ENCODE measurements at places on chromosomes 5 and 9.

DNA sequence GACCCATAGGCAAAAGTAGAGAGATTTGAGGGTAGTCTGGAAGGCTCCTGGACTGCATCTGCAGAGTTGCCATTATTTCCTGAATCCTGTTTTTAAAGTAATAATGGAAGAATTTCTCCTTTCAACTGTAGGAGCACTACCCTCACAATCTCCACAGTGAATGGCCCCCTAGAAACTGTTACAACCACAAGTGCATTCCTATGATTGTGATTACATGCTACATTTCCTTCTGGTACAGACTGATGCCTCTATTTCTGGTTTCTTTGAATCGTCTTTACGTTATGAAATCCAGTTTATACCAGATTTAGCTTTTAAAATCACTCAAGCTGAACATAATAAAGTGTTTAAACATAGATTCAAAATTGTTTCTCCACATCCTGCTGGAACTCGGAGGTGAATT lies 49.4 kb downstream of the FRMPD1 start:
- DNase-seq, result no peak

GRCh38 chr5:50666261-50667022 lies at the start of gene PARP8:
Gene PARP8, plus strand, starts transcription at chr5:50666637. Its CDS starts 459 bp downstream, at chr5:50667096.
- peak; percentile 43 for DNase-seq

DNA sequence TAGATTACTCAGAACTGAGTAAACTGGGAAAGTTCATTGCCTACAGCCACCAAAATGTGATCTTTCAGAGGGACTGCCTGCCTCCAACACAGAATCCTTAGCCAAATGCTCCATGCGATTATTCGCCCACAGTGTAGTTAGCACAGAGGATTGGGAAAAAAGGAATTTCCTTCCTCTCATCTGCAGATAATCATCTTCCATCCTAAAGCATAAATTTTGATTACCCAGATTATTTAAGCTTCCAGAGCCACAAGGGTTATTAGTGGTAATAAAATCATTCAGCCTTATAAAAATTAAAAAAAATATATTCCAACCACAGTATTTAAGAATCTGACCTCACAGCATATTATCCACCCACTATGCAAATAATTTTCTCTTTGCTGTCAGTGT lies 285.3 kb upstream of the GRAMD2B start:
- DNase-seq, result peak; percentile 34

GRCh38 chr9:133512253-133513213 lies 12.2 kb downstream of the MYMK start:
- DNase-seq, result no peak

GRCh38 chr5:131747180-131748105 lies 49.4 kb downstream of the FNIP1 start:
- peak; percentile 23 for DNase-seq

DNA sequence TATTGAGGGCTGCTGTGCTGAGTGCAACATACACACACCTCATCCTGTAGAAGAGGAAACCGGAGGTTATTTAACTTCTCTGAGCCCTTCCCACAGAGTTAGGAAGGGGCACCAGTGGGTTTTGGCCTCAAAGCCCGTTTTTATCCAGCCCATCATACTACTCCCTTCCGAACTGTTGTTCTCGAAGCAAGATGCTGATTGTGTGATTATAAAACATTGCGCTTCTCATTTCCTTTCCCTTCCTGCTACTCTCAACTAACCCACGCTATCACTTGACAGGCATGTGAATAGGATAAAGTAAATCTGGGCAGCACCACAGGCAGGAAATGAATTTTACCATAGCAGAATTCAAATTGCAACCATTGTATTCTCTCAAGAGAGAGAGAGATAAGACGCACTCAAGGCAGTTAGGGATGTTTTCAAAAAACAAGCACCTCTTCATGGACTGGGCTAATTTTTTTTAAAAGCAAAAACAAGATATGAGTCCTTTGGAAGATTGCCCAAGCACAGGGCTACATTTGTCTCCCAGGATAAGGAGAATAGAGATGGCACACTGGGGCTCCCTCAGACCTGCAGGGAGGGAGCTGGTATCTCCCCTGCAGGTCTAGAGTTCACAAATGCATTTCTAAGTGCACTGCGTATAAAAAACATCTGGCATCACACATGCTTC lies 52.6 kb downstream of the GNA14 start:
- no peak for DNase-seq

GRCh38 chr5:64649512-64649911 lies 40.8 kb upstream of the SHISAL2B start:
- DNase-seq, result no peak

DNA sequence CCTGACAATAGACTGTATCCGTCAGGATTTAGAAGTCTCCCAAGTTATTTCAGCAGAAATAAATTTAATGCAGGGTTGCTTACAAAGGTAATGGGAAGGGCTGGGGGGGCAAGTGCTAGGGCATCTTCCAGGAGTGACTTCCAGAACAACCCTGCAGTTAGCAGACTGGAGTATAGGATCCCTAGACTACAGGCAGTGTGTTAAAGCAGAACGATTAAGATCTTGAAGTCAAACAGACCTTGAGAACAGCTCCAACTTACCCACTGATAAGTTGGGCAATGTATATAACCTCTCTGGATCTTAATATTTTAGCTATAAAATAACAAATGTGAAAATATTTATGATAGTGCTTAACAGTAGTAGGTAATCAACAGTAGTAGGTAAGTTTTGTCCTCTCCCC lies 113.6 kb upstream of the LIFR start:
- DNase-seq, result no peak

- DNase-seq, result no peak
Observed at GRCh38 chr9:124298646-124299235, 41.0 kb downstream of the NEK6 start.

DNA sequence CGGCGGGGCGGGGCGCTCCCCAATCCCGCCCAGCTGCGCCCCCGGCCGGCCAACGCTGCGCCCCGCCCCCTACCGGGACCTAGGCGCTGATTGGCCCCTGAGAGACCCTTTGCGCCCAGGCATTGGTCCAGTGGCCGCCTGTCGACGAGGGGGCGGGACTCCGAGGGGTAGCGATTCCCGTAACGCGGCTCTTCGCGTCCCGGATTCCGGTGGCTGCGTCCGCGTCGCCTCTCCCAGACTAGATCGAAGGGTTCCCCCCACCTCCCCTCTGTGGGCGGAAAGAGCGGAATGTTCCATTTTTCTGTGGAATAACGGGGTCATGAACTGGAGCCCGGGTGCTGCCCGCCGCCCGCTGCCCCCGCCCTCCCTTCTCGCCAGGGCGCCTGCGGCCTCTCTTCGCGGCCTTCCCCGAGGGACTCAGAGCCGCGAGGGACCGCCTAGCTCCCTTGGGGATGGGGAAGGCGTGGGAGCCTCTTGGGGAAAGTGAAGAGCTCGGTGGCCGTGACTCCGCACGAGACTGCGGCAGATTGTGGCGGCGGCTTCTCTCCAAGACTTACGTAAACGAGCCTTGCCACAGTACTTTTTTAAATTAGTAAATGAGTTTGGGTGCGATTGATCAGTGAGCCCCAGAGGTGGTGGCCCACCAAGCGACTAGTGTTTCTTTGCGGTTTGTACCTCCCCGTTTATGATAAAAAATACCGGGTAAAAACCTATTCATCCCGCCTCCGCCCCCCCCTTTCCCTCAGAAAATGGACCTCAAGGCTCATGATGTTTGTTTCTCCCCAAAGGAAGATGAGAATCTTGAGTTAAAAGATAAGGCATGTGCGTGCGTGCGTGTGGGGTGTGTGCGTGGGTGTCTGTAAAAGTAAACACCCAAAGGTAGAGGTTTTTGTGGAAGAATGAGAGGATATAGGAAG lies 493 bp upstream of the IL6ST start:
- peak; percentile 97 for DNase-seq

GRCh38 chr9:76158713-76159112 lies 235.5 kb downstream of the RFK start:
- DNase-seq, result no peak

- DNase-seq, result no peak
Observed at GRCh38 chr9:114155995-114156656, 789 bp downstream of the COL27A1 start.

DNA sequence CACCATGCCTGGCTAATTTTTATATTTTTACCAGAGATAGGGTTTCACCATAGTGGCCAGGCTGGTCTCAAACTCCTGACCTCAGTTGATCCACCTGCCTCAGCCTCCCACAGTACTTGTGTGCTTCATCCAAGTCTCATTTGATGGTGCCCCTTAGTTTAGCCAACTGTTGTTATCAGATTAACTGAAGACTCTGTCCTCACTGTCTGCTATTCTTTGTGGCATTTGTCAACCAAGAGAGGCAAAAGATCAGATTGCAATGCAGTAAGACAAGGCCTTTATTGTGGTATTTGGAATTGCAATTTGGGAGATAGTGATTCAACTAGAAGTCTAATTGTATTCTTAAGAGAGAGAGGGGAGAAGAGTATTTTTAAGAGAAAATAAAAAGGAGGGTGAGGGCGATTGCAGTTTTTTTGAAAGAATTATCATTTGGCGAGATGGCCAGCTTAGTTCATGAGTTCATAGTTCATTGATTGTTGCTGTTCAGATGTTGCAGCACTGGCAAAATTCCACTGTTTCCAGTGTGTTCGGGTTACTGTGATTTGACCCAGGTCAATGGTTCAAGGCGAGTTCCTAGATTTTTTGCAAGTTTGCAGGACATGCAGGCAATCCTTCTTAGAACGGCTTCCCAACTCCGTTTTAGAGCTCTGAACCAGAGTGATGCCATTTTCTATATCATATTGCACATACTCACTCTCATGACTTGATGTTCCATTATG lies 1156.9 kb downstream of the CDH9 start:
- no peak for DNase-seq

GRCh38 chr5:2381070-2381469 lies 370.4 kb downstream of the IRX2 start:
- no peak for DNase-seq

DNA sequence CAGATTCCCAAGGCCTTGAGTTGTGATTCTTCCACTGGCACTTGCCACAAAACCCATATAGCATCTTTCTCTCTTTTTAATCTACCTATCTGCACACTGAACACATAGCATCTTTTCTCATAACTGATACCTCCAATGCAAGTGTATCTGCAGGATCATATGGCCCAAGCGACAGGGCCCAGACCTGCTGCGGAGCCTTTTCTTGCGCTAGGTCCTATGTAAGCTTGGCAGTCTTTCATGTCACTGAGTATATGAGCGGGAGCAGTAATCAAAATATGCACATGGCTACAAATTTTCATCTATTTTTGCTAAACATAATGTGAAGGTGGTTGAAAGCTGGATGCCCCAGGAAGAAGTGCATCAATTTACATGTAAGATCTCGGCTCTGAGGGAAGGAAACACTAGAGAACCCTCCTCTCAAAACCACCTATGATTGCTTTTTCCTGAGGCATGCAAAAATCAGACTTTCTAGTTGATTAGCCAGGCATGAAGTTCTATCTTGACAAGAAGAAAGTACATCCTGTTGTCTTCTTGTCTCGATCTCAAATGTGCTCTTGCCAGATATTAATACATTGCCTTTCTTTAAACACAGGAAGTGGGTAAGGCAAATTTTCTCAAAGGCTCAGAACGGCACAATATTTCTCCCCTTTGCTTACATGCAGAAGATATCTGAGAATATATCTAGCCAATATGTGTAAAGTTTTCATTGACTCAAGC lies 26.9 kb upstream of the CEMIP2 start:
- no peak for DNase-seq

- DNase-seq, result no peak
Observed at GRCh38 chr9:32533816-32534215, 7.8 kb upstream of the RIGI start.

DNA sequence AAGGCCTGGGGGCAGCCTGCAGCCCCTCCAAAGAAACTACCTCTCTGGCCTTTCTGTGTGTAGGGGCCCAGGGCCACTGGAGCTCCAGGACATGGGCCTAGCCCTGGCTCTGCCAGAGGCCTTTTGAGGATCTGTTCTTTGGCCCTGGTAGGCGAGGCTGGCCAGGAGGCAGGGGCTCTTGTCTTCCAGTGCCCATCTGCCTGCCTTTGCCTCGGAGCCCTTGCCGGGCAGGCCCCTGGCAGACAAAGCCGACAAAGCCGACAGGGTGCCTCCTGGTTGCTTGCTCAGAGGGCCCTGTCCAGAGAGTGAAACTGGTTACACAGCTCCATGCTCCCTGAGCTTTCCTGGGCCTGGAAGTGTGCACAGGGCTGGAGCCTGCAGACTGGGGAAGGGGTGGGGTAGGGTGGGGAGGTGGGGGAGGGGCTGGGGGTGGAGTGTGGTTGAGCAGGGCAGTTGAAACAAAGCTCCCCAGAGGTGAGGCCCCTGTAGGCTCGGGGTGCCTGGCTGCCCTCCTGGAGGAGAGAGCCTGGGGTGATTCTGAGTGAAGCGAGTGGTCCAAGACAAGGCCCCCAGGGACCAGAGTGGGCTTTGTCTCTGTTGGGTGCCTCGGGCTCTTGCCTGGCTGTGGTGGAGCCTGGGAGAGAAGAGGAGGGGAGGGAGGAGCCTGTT lies 29.3 kb downstream of the PTPA start:
- peak; percentile 58 for DNase-seq

GRCh38 chr5:168011096-168011495 lies 280.3 kb upstream of the WWC1 start:
- DNase-seq, result no peak

- DNase-seq, result no peak
Observed at GRCh38 chr5:101176605-101177004, 273.5 kb upstream of the ST8SIA4 start.

- no peak for DNase-seq
Observed at GRCh38 chr5:145853781-145854376, 18.7 kb upstream of the PRELID2 start.

DNA sequence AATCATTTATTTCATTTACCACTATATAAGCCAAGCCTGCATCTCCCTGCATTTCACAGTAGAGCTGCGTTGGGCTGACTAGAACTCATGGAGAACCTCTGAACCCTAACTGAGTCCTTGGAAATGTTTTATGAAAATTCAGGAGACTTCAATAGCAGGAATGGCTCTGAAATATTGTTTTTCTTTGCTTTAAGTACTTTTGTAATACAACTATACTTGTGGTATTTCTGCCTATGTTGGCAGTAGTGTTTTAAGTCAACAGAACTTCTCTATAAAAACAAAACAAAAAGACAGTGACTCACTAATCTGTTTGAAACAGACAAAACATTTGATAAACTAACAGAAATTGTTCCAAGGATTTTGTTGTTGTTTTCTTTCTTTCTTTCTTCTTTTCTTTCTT lies 489.2 kb upstream of the MEF2C start:
- DNase-seq, result peak; percentile 16

DNA sequence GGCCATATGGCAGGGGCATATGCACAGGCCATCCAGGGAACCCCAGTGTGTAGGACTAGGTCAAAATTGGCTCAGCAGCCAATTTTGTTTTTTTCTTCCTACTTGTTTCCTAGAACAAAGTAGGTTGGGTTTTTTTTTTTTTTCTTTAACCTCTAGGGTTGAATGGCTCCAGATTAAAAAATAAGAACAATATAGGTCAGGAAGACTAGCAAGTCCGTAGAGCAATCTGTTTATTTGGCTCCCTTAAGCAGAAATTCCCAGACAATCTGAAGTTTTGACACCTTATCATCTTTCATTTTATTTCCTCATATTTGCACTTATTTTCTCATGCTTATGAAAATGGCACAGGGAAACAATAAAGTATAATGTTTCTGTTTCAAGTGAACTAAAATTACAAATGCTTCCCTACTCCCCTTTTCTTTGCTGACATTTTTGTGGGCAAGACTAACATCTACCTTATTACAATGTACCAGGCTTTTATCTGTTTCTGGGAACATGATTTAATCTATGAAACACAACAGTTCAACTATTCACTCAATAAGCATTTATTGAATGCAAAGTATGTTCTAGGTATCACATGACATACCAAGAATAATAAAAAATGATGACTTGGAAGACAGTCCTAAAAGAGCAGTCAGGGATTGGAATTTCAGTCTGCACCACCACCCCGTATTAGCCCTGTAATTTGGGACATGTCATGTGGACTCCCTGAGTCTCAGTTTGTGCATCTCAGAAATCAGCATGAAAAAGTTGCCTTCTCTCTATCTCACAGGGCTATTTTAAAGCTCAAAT lies 30.5 kb downstream of the TLR4 start:
- DNase-seq, result peak; percentile 9

GRCh38 chr9:34332076-34332964 lies 3.0 kb downstream of the NUDT2 start:
- peak; percentile 62 for DNase-seq
